CD14-positive monocyte (primary cell): ENCODE measurements at places on chromosomes 7 and 10. TPM values are rescaled to one million over a fixed set of nuclear protein-coding genes. Genes with fewer than 3 reads are reported as not detected.

DNA sequence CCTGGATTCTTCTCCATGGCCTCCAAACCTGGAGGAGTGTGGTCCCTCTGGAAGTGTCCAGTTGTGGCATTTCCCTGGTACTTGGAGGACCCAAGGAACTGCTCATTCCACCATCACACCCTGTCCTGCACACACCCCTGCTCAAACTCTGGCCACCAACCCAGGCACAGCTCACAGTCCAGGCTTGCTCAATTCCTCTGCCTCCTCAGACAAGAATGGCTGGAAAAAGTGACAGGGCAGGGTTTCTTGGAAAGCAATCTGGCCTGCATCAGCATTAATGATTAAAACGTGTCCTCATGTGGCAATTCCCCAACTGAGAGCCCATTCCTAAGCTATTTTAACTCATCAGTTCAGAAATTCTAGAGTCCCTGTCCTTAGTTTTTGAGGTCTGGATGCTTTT is 17.2 kb upstream of the TPST1 start:
- no peak for DNase-seq

DNA sequence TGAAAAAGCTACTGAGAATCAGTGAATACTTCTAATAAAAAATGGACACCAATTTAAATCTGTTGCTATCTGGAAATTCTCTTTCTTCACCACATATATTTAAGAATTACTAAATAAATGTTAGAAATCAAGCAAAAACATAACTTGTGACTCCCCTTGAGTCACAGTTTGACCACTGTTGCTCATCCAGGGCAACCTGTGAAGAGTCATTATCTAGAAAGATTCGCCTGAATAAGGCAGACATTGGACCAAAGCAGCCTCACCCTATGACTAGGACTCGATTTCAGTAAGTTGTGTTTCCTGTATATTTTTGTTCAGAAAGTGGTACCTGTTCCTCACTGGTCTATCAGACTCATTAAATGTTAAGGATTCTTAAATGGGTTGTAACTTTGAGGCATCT is 572.4 kb downstream of the ATRNL1 start:
- no peak for DNase-seq

GRCh38 chr10:60823324-60823723 is 45.0 kb downstream of the CDK1 start:
- DNase-seq = no peak

GRCh38 chr10:112448888-112449287 is 1.9 kb downstream of the VTI1A start:
- DNase-seq = peak; percentile 41

GRCh38 chr10:22314852-22315251 is 1.3 kb upstream of the COMMD3 start:
- DNase-seq = peak; percentile 50

GRCh38 chr7:1640376-1641172 is 29.5 kb upstream of the ELFN1 start:
- no peak for DNase-seq

DNA sequence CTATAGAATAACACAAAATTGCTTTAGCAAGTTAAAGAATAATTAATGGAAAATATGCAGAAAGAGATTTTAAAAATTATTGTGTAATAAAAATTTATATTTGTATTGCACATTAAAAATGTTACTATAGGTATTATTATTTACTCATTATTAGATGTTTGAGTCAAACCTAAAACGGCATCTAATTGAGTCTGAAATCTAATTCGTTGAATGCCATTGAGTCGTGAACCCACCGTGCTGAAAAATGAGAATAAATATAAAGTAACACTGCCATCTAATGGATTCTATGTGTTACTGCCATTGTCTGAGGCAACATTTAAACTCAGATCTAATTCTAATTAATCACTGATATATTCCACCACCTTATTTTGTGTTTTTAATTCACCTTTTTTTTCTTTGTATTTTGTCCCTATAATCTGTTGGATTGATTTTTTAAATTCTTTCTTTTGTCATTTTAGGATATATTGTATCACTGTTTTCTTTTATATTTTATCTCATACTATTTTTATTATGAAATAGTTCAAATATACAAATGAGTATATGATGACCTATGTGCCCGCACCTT is 62.2 kb downstream of the SAMD9 start:
- DNase-seq = peak; percentile 52

Gene DUSP5
- polyA plus RNA-seq = 2.0 TPM

- no peak for DNase-seq
Measured at GRCh38 chr7:128928159-128928813, 9.4 kb upstream of the IRF5 start.

Gene IGFBP1
- not detected in 2 replicates for polyA plus RNA-seq

Gene HGF
- polyA plus RNA-seq = 18.6 TPM

DNA sequence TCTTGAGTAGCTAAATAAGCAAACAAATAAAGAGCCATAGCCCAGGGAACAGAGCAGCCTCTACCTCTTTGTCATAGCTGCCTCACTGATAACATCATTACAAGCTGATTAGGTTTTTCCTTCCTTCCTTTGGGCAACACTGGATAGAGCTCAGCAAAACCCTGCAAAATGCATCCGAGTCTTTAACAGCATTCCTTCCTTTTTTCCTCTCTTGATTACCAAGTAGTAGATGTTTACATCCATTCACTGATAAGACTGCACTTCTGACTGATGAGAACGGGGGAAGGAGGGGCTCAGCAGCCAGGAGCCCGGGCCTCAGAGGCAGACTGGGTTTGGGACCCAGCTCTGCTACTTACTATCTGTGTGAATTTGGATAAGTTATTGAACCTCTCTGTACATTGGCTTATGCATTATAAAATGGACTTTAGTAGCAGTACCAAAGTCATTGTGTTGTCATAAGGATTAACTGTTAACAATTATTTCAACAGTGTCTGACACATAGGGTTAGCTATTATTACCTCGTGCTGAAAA is 214.2 kb downstream of the ANK3 start:
- DNase-seq = no peak

- no peak for DNase-seq
Measured at GRCh38 chr10:43749940-43750552, 101.4 kb upstream of the ZNF32 start.

GRCh38 chr10:88810196-88810961 is 7.8 kb downstream of the LIPM start:
- peak; percentile 67 for DNase-seq

- DNase-seq = no peak
Measured at GRCh38 chr7:128407233-128407589, 2.6 kb downstream of the IMPDH1 start.

- no peak for DNase-seq
Measured at GRCh38 chr10:29737074-29737593, 102.4 kb upstream of the SVIL start.
